Activated naive CD4-positive, alpha-beta T cell treated with anti-CD3 and anti-CD28 coated beads, Interleukin-2, amount 10 ng/mL, durations not matched to agents 7 days and 5 days (primary cell): ENCODE measurements at places on chromosomes 2 and 18.
A peak's percentile ranks its signal among the peaks of the same experiment; 100 is the strongest.

DNA sequence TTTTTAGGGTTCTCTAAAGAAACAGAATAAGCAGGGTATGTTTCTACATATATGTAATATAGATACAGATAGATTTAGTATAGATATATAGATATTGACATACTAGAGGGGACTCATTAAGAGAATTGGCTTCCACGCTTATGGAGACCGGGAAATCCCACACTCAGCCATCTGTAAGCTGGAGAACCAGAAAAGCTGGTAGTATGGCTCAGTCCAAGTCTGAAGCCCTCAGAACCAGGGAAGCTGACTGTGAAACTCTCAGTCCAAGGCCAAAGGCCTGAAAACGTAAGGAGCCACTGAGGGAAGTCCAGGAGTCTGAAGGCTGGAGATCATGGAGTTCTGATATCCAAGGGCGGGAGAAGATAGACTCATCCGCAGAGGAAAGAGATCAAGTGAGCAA is 441.3 kb upstream of the CDH20 start:
- DNase-seq = no peak

DNA sequence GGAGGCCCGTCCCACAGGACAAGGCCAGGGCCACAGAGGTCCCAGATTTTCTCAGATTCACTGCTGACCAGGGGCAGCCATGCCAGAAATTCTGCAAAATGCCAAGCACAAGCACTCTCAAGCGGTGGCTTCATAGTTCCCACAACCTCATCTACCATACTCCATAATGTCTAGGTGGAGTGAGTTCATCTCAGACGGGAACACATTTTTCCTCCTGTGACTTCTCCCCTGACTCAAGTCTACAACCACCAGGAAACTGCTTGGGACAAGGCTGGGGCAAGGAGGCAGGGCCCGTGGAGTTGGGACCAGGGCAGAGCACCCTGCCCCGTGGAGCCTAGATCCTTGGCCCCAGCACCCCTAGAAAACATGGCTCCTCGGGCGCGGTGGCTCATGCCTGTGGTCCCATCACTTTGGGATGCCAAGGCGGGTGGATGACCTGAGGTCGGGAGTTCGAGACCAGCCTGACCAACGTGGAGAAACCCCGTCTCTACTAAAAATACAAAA is 150.7 kb upstream of the HAAO start:
- no peak for DNase-seq

DNA sequence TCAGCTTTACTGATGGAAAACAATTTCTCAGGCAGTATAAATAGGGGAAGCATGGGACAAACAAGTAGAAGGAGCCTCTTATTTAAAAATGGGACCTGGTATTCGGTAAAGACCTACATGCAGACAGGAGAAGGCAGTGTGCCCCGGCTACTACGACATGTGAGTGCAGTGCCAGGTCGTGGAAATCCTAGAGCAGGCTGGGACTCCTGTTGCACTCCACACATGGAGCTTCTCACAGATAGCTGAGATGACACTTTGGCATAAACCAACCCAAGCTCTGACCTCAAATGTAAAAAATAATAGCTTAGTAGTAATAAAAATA is 885 bp upstream of the DSEL start:
- peak; percentile 23 for DNase-seq

- DNase-seq = no peak
These were observed 314.7 kb downstream of the METTL4 start for GRCh38 chr18:2256577-2256976.

- no peak for DNase-seq
These were observed 95.3 kb downstream of the SMC6 start for GRCh38 chr2:17658251-17658843.

DNA sequence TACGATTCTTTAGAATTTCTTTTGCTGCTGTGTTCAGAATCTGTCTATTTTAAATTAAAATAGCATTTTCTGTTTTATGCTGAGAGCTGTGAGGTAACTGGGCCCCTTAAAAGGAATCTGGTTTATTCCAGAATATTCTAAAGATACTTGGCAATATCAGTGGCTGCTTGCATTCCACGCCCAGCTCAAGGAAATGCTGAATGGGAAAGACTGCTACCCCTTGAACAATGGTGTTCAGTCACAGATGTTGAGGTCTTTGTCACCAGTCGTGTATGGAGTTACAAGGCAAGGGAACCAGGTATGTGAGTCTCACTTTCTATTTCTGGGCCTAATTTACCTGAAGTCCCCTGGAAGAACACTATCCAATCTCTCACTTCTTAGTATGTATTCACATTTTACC is 377.9 kb upstream of the CDH7 start:
- no peak for DNase-seq

DNA sequence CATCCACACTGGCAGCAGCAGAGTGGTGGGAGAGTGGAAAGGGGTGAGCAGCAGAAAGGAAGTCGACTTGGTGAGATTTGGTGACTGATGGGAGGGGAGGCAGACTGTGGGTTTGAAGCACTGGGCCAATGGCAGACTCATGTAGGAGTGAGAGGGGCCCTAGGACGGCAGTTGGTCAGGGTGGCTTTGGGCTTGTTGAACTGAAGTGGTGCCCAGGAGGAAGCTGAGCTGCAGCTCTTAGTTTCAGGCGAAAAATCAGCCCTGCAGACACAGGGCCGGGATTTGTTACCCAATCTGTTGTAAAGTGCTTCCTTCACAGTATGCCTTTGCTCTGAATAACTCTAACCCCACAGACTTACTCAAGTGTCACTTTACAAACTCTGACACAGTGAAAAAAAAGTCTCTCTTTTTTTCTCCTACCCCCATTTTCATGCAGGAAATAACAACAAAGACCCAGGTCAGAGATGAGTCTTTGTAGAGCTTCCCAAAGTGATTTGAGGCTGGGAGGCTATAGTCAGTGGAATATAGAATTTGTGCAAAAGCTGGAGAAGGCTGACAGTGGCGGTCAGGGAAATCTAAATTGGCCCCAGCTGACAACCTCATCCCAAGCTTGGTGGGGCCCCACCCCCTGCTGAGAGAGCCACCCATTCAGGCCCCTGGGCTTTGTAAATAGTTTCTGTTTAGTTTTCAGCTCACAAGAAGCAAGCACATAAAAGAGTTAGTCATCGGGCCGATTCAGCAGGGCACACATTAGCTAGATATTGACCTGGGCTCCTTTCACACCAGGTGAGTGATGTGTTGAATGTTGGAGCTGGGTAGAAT is 226.9 kb downstream of the VAPA start:
- no peak for DNase-seq

GRCh38 chr2:188269004-188269403 is 22.7 kb upstream of the GULP1 start:
- DNase-seq = no peak
